ENCODE measurements at places on chromosomes 1 and 21.

- DNase-seq, result no peak
Measured at GRCh38 chr21:37784591-37785318, 131.5 kb downstream of the KCNJ6 start.

- no peak for DNase-seq
Measured at GRCh38 chr21:37232274-37233018, 34.7 kb downstream of the VPS26C start.

DNA sequence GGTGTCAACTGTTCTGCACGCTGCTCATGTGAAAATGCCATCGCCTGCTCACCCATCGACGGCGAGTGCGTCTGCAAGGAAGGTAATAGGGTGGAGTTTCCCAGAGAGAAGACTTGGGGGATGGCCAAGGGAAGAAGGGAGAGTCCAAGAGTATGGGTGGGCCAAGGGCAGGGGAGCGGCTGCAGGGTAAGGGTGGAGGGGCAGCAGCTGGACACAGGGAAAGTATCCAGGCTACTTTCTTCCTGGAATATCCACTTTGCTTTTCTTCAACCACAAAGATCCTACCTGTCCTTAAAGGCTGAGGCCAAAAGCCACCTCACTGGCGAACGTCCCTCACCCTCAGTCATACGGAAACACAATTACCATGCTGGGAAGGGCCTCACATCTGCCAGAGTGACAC is 11.5 kb upstream of the LRRC71 start:
- DNase-seq, result no peak

- peak; percentile 51 for DNase-seq
Measured at GRCh38 chr1:50047916-50048694, 24.4 kb upstream of the AGBL4 start.

DNA sequence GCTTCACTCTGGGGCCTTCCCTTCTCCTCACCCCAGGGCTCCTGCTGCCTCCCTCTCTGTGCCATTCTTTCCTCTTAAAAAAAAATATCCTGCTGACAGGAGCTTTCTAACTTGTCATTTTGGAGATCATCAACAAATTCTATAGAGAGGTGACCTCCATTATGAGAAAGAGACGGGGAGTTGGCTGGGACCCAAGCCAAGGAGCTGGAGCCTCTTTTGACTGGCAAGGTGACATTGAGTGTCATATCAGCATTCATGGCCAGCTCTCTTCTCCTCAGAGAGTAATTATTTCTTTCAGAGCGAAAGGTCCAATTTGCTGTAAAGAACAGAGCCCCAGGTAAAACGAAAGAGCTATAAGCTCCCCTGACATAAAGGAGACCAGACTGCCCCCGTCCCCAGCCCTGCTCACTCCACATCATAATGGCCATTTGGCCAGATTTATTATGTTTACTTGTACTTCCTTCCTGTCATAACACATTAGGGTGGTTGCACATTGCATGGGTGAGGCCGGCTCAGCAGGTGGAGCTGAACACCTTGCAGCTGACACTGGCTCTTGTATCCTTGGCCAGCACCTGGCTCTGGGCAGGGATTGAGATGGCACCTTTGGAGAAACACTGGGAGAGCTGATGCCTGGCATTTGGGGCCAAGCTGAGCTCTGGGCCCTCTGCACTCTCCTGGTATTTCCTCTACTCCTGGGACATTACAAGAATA is 404.0 kb upstream of the VAMP3 start:
- no peak for DNase-seq

GRCh38 chr1:155389826-155390225 is 69.1 kb downstream of the RUSC1 start:
- DNase-seq, result no peak

- DNase-seq, result no peak
Measured at GRCh38 chr1:7427605-7428300, 343.3 kb upstream of the VAMP3 start.

DNA sequence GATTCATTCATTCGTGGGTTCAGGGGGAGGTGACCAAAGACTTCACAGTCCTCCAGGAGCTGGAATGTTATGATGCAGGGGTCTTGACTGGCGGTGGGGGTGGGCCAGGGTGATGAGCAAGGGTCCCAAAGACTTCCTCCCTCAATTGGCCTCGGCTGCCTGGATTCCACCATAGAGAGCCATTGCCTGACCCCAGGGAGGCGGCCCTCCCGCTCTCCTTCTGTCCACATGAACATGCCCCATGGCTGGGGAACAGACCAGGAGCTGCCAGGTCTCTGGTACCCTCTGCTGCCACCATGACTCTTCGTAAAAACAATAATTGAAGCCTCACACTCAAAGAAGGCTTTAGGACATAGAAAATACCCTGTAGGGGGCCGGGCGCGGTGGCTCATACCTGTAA is 102.5 kb upstream of the CASZ1 start:
- DNase-seq, result no peak

- DNase-seq, result no peak
Measured at GRCh38 chr1:1626207-1627141, 5.5 kb upstream of the MMP23B start.
